Stimulated activated CD4-positive, alpha-beta T cell treated with anti-CD3 and anti-CD28 coated beads, TNF-alpha, amount 100 ng/mL, for 1 hour (primary cell): ENCODE measurements at places on chromosomes 11 and 22.

- peak; percentile 45 for DNase-seq
Observed at GRCh38 chr22:39496131-39496838, 5.8 kb upstream of the MIEF1 start.

- no peak for DNase-seq
Observed at GRCh38 chr11:68168694-68169093, 44.4 kb downstream of the KMT5B start.

DNA sequence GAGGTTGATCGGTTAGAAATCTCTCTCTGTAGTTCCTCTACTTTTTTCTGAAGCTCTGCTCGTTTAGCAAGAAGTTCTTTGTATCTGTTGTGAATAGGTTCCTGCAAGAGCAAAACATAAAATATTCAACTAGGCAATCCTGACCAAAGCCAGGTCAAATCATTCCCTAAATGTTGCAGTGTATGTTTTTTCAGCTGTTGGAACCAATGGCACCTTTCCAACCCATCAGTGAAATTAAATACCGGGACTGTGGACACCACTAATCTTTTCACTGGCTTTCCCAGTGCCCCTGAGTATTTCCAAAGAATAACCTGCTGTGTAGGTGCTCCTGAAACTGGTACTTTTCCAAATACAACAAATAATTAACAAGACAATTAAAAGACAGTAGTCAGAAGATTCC lies 45.1 kb downstream of the CEP57 start:
- no peak for DNase-seq

GRCh38 chr11:4677948-4678347 lies 19.7 kb downstream of the OR51E2 start:
- DNase-seq = no peak

GRCh38 chr22:27991586-27992293 lies 72.7 kb upstream of the PITPNB start:
- DNase-seq = no peak

GRCh38 chr11:61480994-61481335 lies 27.6 kb upstream of the LRRC10B start:
- DNase-seq = no peak
